D721Med (cell line): ENCODE measurements at places on chromosomes 5 and 9.

GRCh38 chr5:136056771-136057335 lies 28.1 kb downstream of the TGFBI start:
- no peak for DNase-seq

- no peak for DNase-seq
Measured at GRCh38 chr5:172569861-172570558, 71.1 kb upstream of the NEURL1B start.

GRCh38 chr5:171371326-171371725 lies 16.3 kb upstream of the NPM1 start:
- DNase-seq: no peak

- DNase-seq: no peak
Measured at GRCh38 chr5:43601454-43602260, 1.3 kb upstream of the NNT start.
